T-cell (primary cell): ENCODE measurements at places on chromosomes 1 and 21.

- DNase-seq, result no peak
- H3K27me3 ChIP-seq, result no peaks in the 10 kb centered on the region
- no peak overlapping the region for H3K27ac ChIP-seq
- peaks cover 87% of the 10 kb centered on the region for H3K36me3 ChIP-seq
- H3K4me1 ChIP-seq, result no peaks in the 10 kb centered on the region
These were observed 47.9 kb downstream of the KCNAB2 start for GRCh38 chr1:6093611-6094010.

DNA sequence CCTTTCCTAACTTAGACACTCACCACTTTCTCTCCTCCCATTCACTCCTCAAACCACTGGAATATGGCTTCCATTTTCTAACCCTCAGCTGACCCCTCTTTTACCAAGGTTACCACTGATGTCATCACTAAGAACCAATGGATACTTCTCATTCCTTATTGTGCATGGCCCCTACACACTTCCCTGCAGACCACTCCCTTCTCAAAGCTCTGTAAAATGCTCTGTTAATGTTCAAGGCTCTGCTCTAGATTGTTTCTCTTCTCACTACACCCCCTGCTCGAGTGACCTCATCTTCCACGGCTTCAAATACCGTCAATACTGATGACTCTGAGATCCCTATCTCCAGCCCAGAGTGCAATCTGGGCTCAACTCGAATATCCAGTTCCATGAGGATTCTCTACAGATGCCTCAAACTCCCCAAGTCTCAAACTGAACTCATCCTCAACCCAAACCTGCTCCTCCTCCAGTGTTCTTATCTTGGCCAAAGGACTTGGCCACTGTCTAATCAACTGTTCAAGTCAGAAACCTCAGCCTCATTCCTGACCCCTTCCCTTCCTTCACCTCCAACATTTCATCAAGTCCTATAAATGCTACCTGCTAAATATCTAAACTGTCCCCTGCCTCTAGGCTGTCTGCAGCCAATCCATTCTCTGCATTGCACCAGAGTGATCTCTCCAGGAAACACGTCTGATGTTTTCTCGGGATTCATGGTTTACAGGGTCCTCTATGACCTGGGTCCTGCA, 41.3 kb upstream of the BMP8B start:
- H3K4me3 ChIP-seq, result no peak overlapping the region
- H3K27me3 ChIP-seq, result peaks cover 12% of the 10 kb centered on the region
- DNase-seq, result no peak
- no peak overlapping the region for H3K27ac ChIP-seq
- no peaks in the 10 kb centered on the region for H3K36me3 ChIP-seq

DNA sequence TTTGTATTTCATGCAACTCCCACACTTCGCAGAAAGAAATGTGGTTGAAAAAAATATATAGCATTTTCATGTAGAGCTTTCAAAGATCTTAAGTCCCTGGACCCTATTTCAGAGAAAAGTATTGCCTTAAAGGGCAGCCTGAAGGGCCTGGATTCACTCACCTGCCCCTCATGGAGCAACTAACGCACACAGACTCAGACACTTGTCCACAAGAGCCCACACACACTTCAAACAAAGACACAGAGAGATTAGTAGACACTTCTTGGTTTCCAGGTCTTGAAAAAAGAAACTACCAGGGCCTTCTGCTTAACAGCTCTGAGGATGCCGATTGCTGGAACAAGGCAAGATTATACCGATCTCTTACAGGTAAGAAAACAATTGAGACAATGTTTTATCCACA, 122.2 kb downstream of the ZBTB18 start:
- no peak overlapping the region for H3K27ac ChIP-seq
- H3K4me3 ChIP-seq, result no peak overlapping the region
- no peaks in the 10 kb centered on the region for H3K36me3 ChIP-seq
- H3K27me3 ChIP-seq, result no peaks in the 10 kb centered on the region
- DNase-seq, result no peak

- no peaks in the 10 kb centered on the region for H3K27me3 ChIP-seq
- H3K36me3 ChIP-seq, result peaks cover 6% of the 10 kb centered on the region
- DNase-seq, result no peak
- H3K4me3 ChIP-seq, result no peak overlapping the region
These were observed 26.4 kb downstream of the CAPN2 start for GRCh38 chr1:223738465-223739365.

- H3K4me1 ChIP-seq, result no peaks in the 10 kb centered on the region
- no peak for DNase-seq
- H3K4me3 ChIP-seq, result no peak overlapping the region
- no peaks in the 10 kb centered on the region for H3K36me3 ChIP-seq
- H3K27me3 ChIP-seq, result no peaks in the 10 kb centered on the region
These were observed 478.2 kb upstream of the VAMP3 start for GRCh38 chr1:7292714-7293419.

GRCh38 chr1:206470692-206471414, 577 bp downstream of the IKBKE start:
- H3K4me3 ChIP-seq, result peak overlapping the region; percentile 96
- peaks cover 67% of the 10 kb centered on the region for H3K4me1 ChIP-seq
- H3K27ac ChIP-seq, result peak overlapping the region; percentile 68

GRCh38 chr21:35294231-35294898, 245.3 kb upstream of the RUNX1 start:
- no peaks in the 10 kb centered on the region for H3K36me3 ChIP-seq
- no peaks in the 10 kb centered on the region for H3K27me3 ChIP-seq
- no peak for DNase-seq
- no peak overlapping the region for H3K4me3 ChIP-seq
- no peak overlapping the region for H3K27ac ChIP-seq

- H3K27me3 ChIP-seq, result no peaks in the 10 kb centered on the region
- H3K4me1 ChIP-seq, result no peaks in the 10 kb centered on the region
- H3K27ac ChIP-seq, result no peak overlapping the region
- no peak for DNase-seq
These were observed 46.1 kb downstream of the GRIK1 start for GRCh38 chr21:29893687-29894086.

- no peaks in the 10 kb centered on the region for H3K4me1 ChIP-seq
- no peak overlapping the region for H3K27ac ChIP-seq
- H3K36me3 ChIP-seq, result no peaks in the 10 kb centered on the region
- H3K27me3 ChIP-seq, result no peaks in the 10 kb centered on the region
- no peak overlapping the region for H3K4me3 ChIP-seq
These were observed 97.0 kb upstream of the CHODL start for GRCh38 chr21:18147678-18148077.

DNA sequence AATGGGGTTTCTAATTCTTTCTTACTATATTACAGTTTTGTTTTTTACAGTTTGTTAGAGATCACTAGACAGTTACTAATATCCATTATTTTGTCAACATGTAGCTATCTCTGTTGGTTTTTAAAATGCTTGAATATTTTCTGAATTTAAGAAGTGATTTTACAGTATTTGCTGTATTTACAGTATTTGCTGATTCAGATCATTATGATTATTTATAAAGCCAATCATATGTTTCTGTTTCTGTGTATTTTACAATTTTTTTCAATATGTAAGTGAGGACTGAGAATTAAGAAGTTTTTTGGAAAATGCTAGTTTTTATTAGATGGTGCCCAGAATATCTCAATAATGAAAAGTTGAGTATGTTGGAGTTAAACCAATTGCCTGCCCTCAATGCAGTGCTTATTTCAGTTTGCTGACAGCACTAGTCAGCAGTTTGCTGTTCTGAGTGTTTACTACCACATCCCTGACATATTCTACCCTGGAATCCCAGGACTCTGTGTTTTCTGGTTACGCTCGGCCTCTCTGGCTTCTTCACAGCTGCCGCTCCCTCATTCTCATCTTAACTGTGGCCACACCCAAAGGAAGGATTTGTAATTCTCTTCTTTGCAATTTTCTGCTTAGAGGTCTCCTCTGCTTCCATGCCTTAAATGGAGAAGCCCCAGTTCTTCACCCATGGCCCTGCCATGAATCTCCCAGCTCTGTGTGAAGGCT, 68.0 kb upstream of the BACH1 start:
- H3K27me3 ChIP-seq, result peaks cover 2% of the 10 kb centered on the region
- no peak overlapping the region for H3K4me3 ChIP-seq
- H3K4me1 ChIP-seq, result no peaks in the 10 kb centered on the region
- H3K36me3 ChIP-seq, result no peaks in the 10 kb centered on the region

DNA sequence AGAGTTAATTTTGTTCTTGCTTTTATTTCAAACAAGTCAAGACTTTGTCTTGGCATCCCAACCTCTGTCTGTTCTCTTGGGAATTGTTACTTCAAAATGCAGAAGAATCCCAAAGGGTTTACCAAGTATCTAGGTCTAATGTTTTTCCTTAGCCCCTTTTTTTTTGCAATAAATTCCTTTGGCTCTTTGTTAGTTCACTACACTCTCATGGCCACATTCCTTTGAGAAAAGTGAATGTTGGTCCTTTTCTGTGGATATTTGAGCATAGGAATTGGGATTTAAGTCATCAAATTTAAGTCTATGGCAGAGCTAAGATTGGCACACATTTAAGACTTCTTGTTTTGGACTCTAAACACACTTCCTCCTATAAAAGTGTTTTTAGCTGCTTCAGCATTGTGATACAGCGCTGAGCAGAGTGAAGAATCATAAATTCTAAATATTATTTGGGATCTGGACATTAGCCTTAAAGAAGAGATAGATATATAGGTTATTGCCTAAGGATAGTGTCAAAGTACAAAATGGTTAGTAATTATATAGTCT, 1.9 kb downstream of the BTF3L4 start:
- H3K27me3 ChIP-seq, result no peaks in the 10 kb centered on the region
- H3K4me3 ChIP-seq, result no peak overlapping the region
- H3K4me1 ChIP-seq, result peaks cover 14% of the 10 kb centered on the region
- no peak for DNase-seq
- H3K27ac ChIP-seq, result no peak overlapping the region
- peaks cover 17% of the 10 kb centered on the region for H3K36me3 ChIP-seq

DNA sequence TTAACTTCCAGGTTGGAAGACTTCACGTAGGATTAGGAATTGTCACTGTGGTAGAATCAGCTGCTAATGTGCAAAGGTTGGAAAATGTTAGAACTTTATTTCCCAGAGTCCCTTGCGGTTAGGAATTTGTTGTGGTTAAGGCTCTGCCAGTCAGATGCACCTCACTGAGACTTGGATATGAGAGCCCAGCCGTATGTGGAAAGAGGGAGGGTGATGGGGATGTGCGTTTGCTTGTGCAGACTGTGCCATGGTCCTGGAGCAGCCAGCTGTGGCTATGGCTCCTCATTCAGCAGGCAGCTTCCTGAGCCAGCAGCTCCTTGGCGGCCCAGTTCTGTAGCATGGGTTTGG, 12.5 kb downstream of the S100A10 start:
- peaks cover 13% of the 10 kb centered on the region for H3K4me1 ChIP-seq
- no peaks in the 10 kb centered on the region for H3K27me3 ChIP-seq
- H3K27ac ChIP-seq, result no peak overlapping the region
- no peak for DNase-seq
- peaks cover 55% of the 10 kb centered on the region for H3K36me3 ChIP-seq
- no peak overlapping the region for H3K4me3 ChIP-seq

GRCh38 chr1:77281491-77282186, at the start of gene AK5:
Gene AK5, plus strand, starts transcription at chr1:77282019. Its CDS starts 295 bp downstream, at chr1:77282314.
- H3K4me3 ChIP-seq, result peak within 1 kb of the TSS; percentile 56
- H3K27ac ChIP-seq, result peak within 1 kb of the TSS; percentile 15
- H3K4me1 ChIP-seq, result peaks cover 29% of the 10 kb centered on the region
- H3K36me3 ChIP-seq, result no peaks in the 10 kb centered on the region
- H3K27me3 ChIP-seq, result peaks cover 10% of the 10 kb centered on the region

GRCh38 chr21:16195538-16195910, 465.7 kb downstream of the USP25 start:
- H3K4me1 ChIP-seq, result peaks cover 18% of the 10 kb centered on the region
- no peak for DNase-seq
- no peaks in the 10 kb centered on the region for H3K36me3 ChIP-seq
- H3K4me3 ChIP-seq, result no peak overlapping the region

DNA sequence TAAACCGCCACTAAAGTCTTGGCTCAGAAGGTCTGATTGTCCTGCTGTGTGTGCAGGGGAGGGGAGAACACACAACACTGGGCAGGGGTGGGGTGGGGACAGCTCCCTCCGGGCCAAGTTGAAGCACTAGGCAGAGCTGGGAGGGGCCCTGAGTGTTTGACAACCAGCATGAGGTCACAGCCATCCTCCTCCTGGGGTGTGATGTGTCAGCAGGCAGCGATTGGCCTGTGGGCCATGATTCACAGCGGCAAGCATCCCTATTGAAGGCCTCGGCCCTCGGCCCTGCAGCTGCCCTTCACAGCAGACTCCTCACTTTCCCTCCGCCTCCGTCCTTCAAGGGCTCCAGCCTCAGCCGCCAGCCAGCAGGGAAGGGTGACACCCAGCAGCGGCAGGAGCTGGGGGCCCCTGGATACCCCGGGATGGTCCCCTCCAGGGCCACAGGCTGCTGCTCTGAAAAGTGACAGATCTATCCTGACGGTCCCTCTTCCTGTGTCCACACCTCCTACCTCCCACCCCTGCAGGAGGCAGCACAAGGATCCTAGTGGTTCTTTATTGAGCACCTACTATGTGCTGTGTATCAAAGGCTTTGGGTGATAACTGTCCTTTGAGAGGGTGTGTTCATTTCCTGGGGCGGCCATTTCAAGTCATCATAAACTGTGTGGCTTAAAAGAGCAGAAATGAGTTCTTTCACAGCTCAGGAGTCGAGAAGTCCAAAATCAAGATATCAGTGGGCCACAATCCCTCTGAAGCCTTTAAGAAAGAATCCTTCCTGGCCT, 66.0 kb upstream of the SLC25A33 start:
- no peak for DNase-seq
- no peak overlapping the region for H3K4me3 ChIP-seq
- H3K4me1 ChIP-seq, result no peaks in the 10 kb centered on the region
- H3K27ac ChIP-seq, result no peak overlapping the region
- no peaks in the 10 kb centered on the region for H3K36me3 ChIP-seq

DNA sequence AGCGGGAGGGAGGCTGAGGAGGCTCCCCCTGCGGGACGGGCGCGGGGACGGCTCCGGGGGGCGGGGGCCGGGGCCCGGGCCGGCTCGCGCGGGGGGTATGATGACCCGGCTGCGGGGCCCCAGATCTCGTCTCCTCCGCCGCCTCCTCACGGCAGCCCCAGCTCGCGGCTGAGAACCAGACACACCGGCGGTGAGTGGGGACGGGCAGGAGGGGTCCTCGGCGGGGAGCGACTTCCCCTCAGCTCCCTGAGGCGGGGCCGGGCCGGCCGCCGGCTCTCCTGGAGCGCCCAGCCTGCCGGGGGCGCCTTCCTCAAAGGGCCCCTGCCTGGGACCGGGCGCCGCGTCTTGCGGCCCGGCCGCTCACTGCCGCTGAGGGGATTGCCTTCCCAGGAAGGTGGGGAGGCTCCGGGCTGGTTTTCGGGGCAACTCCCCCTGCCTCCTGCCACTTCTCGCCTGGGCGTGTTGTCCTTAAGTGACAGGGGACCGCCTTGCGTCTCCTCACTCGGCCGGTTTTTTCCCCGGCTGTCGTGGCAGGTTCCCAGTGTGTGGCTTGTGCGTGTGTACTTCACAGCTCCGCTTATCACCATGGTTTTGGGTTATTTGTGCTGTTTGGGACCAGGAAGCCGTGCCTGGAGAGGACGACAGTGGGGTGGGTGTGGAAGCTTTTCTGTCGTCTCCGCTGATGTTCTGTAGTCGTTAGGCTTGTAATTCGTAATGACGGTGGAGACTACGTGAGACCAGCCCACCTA, 800 bp downstream of the HIPK1 start:
- peak; percentile 89 for DNase-seq
- no peaks in the 10 kb centered on the region for H3K27me3 ChIP-seq
- H3K36me3 ChIP-seq, result no peaks in the 10 kb centered on the region
- peak overlapping the region; percentile 95 for H3K27ac ChIP-seq
